ENCODE measurements at places on chromosomes 5 and 9.

- DNase-seq: no peak
Observed at GRCh38 chr9:135500071-135500524, 384 bp upstream of the MRPS2 start.

GRCh38 chr5:175383350-175383749 is 60.6 kb downstream of the DRD1 start:
- no peak for DNase-seq

GRCh38 chr5:154228696-154229095 is 38.2 kb downstream of the GALNT10 start:
- DNase-seq: no peak

DNA sequence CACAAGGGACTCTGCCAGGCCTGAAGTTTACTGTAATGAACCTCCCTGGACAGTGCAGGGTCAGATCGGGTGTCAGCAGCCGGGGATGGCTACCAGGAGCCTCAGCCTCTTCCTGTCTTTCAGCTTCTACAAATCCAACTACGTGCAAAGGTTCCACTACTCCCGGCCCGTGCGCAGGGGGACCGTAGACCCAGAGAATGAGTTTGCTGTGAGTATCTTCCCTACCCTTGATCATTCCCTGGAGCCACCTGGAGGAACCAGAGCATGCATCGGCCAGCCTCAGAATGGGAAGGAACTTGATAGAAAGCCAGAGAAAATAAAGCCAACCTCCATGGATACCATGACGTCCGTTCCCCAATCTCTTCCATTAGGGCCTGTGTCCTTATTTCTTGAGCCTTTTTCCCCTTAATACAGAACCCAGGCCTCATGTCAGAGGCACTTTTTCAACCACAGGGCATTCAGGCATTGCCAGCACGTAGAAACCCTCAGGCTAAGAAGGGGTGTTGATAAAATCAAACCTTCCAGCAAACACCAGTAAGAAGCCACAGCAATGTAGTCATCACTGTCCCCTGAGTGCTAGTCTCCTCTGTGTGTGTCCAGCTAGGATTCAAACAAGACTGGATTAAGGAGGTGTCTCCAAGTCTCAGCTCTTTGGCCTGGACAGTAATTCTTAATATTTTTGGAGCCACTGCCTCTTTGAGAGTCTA is 49.0 kb upstream of the FOXI1 start:
- DNase-seq: no peak

All from CD8-positive, alpha-beta memory T cell (primary cell).